ENCODE measurements at places on chromosomes 7 and 10.

GRCh38 chr7:47539398-47540052 lies 42.4 kb downstream of the TNS3 start:
- no peak for DNase-seq

GRCh38 chr10:73209705-73210104 lies 37.4 kb downstream of the DNAJC9 start:
- no peak for DNase-seq

DNA sequence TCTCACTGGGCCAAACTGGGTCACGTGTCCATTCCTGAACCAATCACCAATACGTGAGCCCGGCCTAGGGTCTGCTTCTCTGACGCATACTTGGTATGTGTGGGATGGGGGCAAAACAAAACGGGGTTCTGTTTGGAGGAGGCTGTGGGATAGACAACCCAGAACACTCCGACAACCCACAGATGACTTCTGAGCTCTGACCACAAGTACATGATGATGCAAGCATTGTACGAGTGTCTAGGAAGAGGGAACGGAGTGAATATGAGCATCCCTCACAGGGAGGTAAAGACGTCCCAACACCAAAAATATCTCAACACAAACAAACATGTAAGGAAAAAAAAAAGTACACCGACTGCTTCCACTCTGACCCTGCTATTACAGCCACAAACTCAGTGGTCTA lies 5.6 kb downstream of the DAGLB start:
- no peak for DNase-seq

GRCh38 chr7:47739891-47740290 lies 158.0 kb upstream of the TNS3 start:
- DNase-seq = no peak

DNA sequence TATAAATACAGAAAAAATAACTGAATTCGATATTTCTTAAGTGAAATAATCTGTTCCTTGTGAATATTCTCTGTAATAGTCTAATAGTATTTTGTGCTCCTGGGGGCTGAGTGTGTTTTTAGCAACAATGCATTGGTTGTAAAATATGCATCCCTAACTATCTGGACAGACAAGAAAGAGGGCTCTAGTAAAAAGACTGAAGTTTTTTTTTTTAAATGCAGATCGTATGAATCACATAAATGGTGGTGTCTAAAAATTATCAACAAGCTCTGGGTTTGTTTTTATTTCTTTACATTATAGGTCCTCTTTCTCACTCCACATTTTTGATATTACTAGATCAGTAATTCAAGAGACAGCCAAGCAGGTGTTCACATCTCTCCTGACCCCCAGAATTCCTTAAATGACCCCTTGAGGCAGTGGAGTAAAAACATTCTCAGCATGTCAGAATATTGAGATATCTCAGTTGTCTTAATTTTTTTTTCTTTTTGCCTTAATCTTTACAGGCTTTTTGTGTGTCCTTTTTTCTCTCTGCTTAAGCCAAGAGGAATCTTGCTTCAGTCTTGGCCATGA lies 18.2 kb downstream of the ARID5B start:
- no peak for DNase-seq

- no peak for DNase-seq
Observed at GRCh38 chr7:33892945-33893344, 12.4 kb upstream of the BMPER start.

GRCh38 chr10:29746080-29746797 lies 111.5 kb upstream of the SVIL start:
- no peak for DNase-seq

DNA sequence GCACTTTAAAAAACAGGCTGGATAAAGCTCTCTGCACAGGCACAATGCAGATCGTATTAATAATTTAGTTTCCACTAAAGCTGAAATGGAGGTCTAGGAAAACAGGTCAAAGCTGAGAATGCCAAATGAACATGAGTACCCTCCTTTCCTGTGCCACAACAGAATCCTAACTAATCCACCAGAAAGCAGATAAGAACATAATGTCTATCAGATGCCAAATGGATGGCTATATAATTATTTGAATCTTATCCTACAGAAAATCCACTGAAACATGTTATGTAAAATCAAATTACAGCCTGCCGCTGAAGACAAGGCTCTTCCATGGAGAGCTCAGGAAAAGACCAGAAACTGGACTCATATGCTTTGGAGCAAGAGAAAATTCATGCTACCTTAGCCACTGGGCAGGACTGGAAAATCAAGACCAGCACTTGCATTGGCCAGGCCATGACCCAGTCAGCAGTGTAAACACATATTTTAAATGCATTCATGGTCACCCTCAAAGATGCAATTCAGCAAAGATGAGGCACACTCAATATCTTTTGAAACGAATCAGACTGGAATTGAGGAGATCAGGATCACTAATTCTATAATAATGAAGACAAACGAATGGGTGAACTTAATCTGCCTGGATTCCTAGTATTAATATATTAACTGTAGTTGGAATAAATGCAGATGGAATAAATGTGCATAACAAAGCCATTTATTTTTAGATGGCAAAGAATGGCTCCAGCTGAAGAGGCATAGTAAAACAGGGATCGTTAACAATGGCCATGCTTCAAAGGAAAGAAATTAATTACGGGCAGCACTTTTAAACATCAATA lies 13.2 kb downstream of the ANK3 start:
- DNase-seq = no peak

- no peak for DNase-seq
Observed at GRCh38 chr10:22573820-22574569, 140.4 kb downstream of the PIP4K2A start.

- DNase-seq = no peak
Observed at GRCh38 chr10:117222976-117223692, 17.8 kb upstream of the SLC18A2 start.

DNA sequence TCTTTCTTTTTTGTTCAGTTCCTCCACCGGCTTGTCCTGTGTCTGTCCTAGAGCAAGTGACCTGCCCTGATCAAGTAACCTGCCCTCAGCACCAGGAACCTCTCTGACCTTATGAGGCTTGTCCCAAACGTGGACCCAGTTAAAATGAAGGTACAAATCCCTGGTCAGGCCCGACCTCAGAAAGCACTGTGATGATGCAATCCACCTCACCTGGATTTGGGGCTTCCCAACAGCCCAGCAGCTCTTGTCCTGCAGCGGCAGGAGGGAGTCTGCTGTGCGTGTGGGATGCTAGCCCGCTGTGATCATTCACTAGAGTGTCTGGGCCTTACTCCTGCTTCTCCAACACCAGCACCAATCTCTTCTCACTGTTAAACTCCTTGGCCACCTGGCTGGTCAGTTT lies 11.2 kb downstream of the COL17A1 start:
- no peak for DNase-seq

GRCh38 chr10:121800146-121800545 lies 127.7 kb downstream of the ATE1 start:
- DNase-seq = no peak

GRCh38 chr7:99140813-99141212 lies 3.1 kb downstream of the SMURF1 start:
- no peak for DNase-seq

DNA sequence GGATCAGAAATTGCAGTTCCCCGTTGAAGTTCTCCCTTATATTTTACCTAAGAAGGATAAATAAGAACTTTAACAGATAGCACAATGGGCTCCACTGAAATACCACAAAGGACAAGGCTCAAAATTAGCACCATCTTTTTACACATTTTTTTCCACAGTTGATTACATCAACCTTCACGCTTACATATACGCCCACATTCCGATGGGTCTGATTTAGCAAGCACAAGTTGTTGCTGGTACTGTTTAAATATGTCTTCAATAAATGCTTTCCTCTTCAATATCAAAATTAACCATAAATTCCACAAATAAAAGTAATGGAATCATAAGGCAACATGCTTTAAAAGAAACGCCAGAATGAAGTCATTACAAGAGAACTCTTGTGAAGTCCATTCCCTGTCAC lies 79.5 kb downstream of the NEBL start:
- no peak for DNase-seq

DNA sequence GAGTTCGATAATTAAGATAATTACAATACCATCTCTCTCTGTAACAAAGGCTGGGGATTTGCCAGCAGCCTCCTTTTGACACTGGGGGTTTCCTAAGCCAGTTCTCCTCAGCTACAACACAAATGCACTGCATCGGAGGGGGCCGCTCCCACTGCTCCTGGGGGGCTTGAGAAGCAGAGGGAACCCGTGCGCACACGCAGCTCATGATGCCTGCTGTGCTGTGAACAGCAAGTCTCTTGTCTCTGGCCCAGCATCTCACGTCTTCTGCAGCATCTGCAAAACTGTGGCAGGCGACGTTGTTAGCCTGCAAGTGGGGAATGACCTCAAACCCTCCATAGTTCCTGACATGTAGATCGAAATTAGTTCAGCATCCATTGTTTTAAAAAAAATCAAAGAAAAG lies 5.5 kb downstream of the VIPR2 start:
- no peak for DNase-seq

DNA sequence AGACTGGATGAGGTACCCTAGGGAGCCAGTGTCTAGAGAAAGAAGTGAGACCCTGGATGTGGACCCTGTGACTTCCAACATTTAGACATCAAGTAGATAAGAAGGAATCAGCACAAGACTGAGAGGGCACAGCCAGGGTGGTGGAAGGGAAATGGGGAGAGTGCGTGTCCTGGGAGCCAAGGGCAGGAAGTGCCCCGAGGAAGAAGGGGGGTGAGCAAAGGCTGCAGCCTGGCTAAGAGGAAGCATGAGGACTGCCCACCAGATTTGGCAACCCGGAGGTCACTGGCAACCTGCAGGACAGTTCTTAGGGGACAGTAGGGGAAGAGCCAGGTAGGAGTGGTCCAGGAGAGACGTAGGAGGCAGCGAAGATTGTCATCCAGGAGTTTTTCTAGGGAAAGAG lies 14.8 kb downstream of the COL13A1 start:
- DNase-seq = no peak

GRCh38 chr10:113326160-113327111 lies 226.4 kb upstream of the HABP2 start:
- no peak for DNase-seq

- no peak for DNase-seq
Observed at GRCh38 chr7:115546790-115547189, 483.8 kb downstream of the TFEC start.

DNA sequence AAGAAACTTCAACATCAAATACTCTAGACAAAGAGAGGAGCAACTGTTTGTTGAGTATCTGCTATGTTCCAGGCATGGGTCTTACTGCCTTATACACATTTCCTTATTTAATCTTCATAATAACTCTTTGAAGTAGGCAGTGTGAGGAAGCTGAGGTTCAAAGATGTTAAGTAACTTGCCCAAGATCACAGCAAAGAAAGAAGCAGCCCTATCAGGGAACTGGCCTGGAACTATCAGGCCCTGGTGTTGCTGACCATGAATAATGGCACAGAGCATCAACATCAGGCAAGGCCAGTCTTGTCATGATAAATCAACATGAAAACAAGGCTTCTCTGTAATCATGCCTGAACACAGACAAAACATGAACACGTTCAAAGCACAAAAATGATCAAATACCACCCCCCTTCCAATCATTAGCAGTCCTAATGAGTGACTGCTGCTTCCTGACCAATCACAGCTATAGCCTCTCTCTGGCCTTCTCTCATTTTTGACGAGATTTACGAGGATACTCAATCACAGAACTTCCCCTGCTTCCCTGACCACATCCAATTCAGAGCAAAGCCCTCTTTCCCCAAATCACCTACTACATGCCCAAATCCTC lies 2.3 kb downstream of the GSDME start:
- DNase-seq = no peak

DNA sequence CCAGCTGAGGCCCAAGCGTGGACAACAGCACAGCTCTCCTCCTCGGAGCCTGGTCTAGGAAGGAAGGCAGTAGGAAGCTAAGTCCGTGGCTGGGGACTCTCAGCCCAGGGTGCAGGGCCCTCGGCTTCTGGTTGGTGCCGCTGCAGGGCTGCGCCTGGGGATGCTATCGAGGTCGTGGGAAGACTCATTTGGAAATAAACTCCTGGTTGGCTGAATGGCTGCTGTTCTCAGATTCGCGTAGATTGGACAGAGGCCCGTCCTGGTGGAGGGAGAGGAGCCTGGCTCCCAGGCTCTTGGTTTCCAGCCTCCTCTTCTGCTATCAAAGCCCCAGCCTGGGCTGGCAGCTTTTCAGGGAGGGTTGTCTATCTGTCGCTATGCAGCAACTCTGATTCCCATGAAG lies 152.6 kb upstream of the FZD8 start:
- DNase-seq = no peak

DNA sequence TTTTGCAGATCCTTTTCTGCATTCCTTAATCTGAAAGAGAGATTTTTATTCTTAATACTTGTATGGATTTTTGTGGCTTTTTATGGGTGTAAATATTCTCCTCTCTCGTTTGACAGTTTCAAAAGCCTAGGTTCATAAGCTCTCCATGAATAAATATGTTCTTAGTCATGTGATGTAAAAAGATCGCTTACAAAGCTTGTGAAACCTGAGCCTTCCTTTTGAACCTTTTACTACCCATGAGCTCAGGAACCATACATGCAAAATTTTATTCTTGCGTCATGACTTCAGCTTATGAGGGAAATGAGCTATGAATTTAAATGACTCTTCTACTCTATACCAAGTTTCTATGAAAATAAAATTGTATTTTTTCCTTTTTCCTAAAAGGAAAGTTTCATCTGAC lies 98.7 kb downstream of the POLL start:
- DNase-seq = no peak

DNA sequence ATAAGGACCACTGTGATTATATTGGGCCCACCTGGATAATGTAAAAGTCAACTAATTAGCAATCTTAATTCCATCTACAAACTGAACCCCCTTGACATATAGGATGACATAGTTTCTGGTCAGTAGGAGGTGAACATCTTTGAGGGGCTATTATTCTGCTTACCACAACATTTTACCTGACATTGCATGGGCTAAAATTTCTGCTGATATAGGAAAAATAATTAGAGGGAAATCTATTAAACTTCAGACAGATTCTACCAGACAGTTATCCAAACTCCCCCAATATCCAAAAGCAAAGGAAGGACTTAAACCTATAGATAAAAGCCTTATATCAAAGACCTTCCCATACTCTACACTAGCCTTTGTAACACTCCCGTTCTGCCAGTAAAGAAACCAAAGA lies 443.6 kb downstream of the GRM8 start:
- DNase-seq = no peak
